ENCODE measurements at places on chromosomes 5 and 9.

GRCh38 chr5:147451193-147451592, 58.7 kb downstream of the DPYSL3 start:
- no peak for DNase-seq

DNA sequence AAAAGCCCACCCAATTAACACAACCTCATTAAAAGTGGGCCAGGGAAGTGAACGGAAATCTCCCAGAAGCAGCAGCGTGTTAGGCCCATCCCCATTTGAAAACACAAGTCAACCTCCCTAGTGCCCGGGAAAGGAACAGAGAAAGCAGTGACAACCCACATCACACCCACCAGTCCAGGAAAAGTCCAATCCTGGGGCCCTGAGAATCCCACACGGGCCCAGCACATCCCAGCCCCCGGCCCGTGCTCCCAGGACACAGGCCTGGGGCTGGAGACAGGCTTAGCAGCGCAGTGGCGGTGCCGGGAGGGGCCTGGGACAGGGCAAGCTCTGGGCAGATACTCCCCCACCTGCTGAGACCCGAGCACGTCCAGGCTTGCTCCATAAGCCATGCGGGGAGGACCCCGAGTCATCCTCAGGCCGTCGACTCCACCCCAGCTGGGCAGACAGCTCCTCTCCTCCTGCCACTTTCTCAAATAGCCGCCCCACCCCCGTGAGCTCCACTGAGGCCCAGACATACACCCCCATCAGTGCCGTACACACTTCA, 101.0 kb downstream of the KCNT1 start:
- no peak for DNase-seq

DNA sequence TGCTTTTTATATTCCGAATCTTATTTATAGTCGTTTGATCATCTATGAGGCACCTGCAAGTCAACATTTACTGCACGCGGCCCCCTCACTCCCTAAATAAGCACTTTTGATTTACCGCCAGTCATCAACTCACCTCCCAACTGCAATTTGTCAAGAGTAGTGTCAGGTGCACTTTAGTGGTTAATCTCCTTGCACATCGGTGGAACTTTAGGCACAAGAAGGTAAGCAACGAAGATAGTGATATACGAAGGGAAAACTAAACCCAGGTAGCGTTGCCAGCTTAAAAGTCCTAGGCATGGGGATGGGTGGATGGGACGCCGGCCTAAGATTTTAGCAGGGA, 513 bp upstream of the RNF180 start:
- DNase-seq, result no peak

GRCh38 chr5:169268019-169268418, 32.9 kb downstream of the SLIT3 start:
- no peak for DNase-seq

GRCh38 chr9:101486693-101487442, 46.8 kb upstream of the RNF20 start:
- DNase-seq, result no peak

- no peak for DNase-seq
Observed at GRCh38 chr5:170571875-170572852, 68.3 kb downstream of the KCNIP1 start.

DNA sequence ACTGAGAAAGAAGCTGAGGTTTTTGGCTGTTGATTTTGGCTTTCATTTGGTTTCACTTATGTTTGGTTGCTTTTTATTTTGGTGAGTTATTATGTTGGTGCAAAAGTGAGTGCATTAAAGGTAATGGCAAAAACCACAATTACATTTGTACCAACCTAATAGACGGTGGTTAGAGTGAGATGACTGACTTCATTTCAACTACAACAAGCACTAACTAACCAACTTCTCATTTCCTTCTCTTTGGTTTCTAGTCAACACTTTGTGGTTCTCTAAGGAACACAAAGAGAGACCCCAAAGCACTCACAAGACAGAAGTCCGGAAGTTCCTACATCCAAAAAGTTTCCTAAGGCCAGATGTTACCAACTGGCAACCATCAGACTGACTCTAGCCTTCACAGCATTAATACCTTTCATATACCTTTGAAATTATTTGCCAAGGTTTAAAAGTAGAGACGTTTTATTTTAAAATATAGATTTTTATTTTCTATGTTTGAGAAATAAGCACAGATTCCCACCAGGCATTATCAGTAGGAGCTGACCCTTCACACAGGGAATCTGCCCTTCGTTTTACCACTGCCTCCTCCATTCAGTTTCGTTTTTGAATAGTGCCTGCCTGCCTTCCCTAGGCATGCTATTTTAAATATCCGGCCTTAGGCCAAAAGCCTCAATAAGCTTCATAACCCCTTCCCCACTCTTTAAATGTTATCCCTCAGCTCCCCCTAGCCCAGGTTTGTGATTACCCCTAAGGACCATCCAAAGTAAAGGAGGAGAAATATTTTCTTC, 301.1 kb upstream of the PTGER4 start:
- no peak for DNase-seq

GRCh38 chr9:96500696-96501632, 51.0 kb downstream of the HABP4 start:
- no peak for DNase-seq

DNA sequence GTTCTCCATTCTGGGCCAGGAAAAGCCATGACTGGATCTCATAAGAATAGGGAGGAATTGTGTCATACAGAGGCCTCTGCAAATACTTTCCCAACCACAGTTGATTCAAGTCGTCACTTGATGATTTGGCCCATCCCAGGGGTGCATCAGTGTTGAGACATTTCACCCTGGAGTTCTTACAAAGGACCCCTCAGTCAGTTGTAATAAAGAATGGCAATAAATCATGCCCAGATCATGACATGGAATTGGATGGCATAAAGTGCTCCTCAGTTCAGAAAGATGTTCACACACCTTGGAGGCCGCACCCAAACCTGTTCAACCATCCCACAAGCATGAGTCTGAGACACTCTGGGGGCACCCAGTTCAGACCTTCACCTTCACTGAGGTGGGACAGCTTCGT, 168.1 kb downstream of the NR3C1 start:
- no peak for DNase-seq

DNA sequence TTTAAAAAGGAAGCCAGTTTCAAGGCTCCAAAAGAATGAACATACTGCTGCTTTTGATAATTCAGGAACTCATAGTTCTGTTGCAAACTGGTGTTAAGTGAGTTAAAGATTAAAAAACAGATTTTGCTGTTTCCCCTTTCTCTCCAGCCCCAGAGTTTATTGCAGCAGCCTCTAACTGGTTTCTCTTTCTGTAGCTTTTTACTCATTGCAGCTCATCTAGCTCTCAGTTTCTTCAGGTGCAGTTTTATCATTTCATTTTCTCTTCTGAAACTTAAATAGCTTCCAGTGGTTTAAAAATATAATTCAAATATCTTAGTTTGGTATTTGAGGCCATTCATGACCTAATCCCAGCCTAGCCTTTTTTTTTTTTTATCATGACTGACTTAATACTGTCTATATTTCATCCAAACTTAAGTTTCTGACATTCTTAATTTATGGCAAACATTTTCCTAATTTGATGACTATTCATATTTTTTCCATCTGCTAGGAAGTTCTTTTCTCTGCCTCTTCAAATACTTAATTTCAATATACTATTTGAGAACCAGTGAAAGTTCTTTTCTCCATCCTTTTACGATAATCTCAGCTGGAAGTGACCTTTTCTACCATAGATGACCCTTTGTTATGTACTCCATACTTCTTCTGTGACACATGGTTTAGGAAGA, 252.7 kb upstream of the GRIA1 start:
- no peak for DNase-seq
